Hepatocyte (in vitro differentiated cells): ENCODE measurements at places on chromosomes 2 and 18.

GRCh38 chr2:181563101-181563692 lies 93.7 kb downstream of the CERKL start:
- no peak for DNase-seq

DNA sequence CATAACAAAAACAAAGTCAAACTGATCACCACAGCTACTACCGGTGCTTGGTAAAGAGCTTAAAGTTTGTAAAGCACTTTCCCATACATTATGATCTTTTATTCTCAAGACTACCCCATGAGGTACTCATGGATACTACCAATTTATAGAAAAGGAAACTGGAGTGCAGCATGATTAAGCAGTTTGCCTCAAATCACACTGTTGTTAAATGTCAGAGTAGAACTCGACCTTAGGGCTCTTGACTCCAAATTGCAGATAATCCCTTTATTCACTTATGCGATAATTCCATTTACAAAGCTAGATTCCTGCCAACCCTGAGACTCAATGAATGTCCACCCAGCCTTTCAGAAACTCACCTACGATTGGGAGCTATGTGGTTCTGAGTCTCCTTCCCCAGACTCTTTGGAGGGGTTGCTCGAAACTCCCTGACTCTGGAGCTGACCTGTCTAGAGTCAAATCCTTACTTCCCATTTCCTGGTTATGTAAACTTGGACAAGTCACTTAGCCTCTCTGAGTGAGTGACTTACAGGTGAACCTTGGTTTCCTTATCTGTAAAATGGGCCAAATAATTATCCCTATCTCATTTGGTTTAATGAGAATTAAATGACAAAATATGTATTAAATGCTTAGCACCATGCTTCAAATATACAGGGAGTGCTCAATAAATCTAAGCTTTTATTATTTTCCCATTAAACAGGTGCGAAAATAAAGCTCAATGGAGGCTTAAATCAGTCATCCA lies 47.4 kb downstream of the PSD4 start:
- DNase-seq, result no peak

GRCh38 chr2:73172963-73173362 lies 29.4 kb upstream of the NOTO start:
- DNase-seq, result peak; percentile 21

DNA sequence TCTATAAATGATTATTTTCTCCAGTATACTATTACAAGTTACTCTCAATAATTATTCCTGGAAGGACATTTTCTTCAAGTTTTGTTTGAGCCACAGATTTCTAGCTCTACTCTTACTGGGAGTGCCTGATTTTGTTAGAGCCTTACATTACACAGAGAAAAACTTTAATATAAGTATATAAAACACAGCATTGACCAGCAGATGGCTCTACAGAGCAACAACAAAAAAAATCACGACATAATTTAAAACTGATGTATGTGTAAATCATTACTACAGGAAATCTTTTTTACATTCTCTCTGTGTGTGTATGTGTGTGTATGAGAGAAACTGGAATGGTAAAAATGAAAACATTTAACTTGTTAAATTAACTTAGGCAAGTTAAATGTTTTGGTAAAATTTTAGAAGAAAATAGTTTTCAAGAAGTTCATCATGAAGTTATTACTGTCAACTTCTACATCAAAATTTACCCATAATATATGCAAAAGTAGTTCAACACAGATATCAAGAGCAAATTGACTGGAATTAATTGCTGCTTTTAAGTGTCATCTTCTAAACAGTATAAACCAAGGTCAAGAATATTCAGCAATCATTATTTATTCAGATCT lies 103.3 kb downstream of the MDH1 start:
- peak; percentile 55 for DNase-seq

- no peak for DNase-seq
These were observed 25.5 kb upstream of the CEP68 start for GRCh38 chr2:65030476-65031332.

- no peak for DNase-seq
These were observed 1059.7 kb downstream of the TSN start for GRCh38 chr2:122815120-122815519.

- no peak for DNase-seq
These were observed 62.7 kb upstream of the NFATC1 start for GRCh38 chr18:79333046-79333445.

DNA sequence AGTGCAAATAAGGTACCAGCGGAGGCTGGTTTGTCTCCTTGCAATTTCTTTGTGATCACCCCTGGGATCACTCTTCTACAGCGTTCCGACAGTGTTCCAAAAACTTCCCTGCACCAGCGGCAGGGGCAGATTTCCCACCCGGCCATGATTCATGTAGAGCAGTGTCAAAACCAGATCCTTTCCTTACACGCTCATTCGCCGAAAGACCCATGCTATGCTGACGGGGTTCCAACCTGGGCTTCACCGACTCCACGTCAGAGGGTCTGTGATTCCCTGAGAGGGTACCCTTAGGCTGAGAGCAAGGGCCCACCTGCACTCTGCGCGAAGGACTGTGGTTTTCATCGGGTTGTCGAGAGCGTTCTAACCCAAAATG lies 423 bp upstream of the TTC27 start:
- DNase-seq, result peak; percentile 58

DNA sequence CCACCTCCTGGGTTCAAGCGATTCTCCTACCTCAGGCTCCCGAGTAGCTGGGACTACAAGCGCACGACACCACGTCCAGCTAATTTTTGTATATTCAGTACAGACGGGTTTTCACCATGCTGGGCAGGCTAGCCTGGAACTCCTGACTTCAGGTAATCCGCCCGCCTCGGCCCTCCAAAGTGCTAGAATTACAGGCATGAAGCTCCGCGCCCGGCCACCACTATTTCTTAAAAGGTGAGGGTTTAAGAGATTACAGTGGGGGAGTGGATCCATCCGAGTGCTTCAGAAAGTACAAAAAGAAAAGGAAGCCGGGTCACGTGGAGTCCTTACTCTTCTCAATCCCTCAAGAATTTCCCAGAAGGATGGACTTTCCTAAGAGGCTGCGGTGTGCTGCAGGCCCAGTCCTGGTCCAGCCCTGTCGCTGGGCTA lies 146.9 kb downstream of the ANKRD44 start:
- no peak for DNase-seq

DNA sequence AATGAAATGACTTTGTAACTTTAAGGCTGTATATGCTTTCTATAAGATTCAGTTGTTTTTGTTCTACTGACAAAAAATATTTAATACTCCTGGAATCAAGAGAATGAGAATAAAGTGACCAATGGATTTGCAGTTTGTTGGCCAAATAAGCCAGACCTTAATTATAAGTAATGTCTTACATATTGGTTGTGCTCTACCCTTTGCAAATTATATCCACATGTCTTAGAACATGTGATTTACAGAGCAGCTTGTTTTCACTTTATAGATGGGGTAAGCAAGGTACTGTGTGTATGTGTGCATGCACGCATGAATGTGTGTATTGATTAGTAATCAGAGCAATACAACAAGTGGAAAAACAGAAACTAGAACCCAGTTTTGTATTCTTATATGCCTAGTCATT lies 59.1 kb downstream of the RMDN2 start:
- DNase-seq, result no peak

- DNase-seq, result no peak
These were observed 144.1 kb upstream of the MGAT5 start for GRCh38 chr2:134109725-134110124.

- DNase-seq, result no peak
These were observed 250.0 kb downstream of the SOX11 start for GRCh38 chr2:5942204-5942603.

- no peak for DNase-seq
These were observed 242.2 kb upstream of the LRRTM1 start for GRCh38 chr2:80546766-80547165.

DNA sequence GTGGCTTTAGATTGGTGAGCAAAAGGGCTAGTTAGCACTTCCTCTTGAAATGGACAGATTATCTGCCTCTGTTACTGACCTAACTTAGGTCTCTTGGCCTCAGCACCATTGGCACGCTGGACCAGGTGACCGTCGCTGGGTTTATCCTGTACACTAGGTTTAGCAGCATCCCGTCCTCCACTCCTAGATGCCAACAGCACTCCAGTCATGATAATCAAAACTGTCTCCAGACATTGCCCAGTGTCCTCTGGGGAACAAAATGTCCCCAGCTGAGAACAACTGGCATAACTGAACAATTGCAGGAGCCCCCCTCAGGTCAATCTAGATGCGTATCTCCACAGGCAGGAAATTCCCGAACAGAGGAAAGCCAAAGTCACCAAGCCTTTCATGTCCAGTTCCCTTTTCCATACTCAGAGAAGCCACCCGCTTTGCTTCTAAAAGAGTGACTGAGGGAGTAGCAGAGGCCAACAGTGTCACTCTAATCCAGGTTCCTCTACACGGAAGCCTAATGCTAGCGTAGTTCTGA lies 27.3 kb downstream of the E2F6 start:
- DNase-seq, result no peak

- DNase-seq, result no peak
These were observed 15.8 kb downstream of the LCT start for GRCh38 chr2:135821190-135821589.

DNA sequence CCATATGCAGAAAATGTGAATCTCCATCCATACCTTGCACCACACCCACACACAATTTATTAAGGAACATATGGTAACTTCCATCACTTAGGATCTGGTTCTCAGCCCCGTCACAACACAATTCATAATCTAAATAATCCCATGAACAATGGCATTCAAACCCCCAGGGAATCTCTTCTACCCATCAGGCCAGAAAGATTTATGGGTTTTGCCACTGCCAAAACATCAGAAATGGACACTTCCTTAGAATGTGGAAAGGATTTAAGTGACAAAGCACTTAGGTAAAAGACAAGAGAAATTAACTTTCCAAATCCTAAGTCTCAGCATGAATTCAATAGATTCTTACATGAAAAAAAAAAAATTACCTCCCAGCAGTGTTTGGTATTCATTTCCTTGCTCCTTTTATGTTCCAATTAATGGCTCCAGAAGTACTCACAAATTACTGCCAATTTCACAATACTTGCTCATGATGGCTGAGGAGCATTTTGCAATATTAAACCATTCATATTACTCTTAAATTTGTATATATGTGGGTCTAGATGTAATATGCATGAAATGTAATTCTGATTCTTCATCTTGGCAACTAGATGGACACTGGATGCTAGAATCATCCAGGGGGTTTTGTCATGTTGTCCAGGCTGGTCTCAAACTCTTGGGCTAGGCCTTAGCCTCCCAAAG lies 56.5 kb upstream of the TMEM247 start:
- no peak for DNase-seq

GRCh38 chr18:12883372-12883683 lies 709 bp downstream of the PTPN2 start:
- peak; percentile 69 for DNase-seq

DNA sequence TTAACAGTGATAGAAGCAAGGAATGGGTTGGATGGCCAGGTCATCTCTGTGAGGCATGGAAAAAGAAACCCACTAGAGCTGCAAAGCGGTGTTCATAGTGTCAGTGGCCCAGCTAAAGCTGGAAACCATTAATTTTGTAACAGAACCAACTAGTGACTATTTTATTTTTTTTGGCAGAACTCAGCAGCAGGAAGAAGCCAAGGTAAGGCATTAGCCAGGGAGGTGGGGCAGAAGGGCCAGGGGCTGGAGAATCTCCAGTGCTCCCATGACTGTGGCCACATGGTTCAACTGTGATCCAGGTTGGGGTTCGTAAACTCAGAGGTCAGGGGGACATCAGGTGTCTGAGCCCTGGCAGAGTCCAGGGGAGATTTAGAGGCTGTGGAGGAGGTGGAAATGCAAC lies 25.9 kb upstream of the YES1 start:
- DNase-seq, result no peak

- DNase-seq, result no peak
These were observed 286.5 kb downstream of the CCDC178 start for GRCh38 chr18:33154049-33154448.

- DNase-seq, result no peak
These were observed 561.2 kb downstream of the METTL4 start for GRCh38 chr18:2009942-2010697.

GRCh38 chr2:218010140-218010983 lies 7.6 kb upstream of the TNS1 start:
- peak; percentile 76 for DNase-seq

DNA sequence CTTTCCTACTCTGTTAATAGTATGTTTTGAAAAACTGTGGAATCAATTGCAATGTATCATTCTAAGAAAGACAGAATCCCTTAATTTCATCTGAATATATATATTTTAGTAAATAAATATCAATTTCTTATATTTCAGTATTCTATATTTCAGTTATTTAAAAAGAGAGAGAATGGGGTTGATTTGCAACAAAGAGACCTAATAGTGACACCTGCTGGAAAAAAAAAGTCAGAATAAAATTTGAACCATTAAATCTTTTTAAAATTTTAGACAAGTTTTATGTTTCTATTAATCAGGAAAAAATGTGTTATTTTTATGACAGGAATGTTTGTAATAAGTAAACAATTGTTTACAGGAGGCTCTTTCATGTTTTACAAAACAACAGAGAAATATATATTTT lies 20.7 kb upstream of the CCNT2 start:
- DNase-seq, result no peak

DNA sequence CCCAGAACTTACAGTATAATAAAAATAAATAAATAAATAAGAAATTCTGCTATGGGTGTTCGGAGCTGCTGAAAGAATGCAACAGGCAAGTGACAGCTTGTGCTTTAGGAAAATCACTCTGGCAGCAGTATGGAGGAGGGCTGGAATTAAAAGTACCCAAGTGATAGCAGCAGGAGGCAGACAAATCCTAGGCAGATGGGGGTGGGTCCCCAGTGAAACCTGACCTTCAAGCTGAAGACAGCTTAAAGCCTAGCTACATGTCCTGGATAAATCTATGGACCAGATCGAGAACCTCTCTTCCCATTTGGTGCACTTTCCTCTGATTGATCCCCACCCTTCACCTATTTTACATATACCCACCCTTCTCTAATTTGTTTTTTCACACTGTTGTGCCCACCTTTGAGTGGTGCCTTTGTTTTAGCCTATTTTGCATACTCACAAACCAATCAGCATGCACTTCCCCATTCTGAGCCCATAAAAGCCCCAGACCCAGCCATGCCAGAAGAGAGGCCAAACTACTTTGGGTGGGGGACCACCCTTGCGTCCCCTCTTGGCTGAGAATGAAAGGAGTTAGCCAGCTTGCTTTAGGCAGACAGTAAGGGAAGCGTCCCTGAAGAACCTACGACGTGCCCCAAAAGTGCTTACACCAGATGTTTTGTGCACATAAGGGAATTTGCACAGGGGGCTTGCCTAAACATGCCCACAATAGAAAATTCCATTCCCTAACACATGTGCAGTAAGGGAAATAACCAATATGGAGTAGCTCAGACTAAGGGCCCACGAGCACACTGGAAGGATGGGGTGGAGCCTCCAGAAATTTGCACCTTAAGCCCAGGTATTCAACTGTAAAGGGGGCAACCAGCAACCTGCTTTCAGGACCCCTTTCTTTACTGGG lies 3.0 kb downstream of the METTL8 start:
- no peak for DNase-seq

GRCh38 chr2:136323935-136324334 lies 206.0 kb upstream of the CXCR4 start:
- DNase-seq, result no peak

DNA sequence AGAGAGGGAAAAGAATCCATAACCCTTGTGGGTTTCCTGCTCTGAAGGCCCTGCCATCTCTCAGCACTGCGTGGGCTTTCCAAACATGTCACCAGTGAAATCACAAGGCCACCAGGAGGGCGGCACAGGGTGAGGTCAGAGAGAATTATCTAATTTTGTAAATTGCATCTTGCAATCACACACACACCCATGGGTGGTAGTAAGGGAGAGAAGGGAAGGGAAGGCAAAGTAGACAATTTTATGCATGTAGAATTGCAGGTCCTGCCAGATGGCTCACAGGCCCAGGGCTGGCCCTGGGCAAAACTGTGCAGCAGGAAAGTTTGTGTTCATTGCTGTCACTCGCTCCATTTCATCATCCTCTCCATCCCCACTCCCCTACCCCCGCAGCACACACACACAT lies 21.0 kb upstream of the ZBTB7C start:
- DNase-seq, result no peak
